ENCODE measurements at places on chromosomes 3 and 15.

- no peak for DNase-seq
Measured at GRCh38 chr15:77017091-77017660, 22.2 kb downstream of the PSTPIP1 start.

DNA sequence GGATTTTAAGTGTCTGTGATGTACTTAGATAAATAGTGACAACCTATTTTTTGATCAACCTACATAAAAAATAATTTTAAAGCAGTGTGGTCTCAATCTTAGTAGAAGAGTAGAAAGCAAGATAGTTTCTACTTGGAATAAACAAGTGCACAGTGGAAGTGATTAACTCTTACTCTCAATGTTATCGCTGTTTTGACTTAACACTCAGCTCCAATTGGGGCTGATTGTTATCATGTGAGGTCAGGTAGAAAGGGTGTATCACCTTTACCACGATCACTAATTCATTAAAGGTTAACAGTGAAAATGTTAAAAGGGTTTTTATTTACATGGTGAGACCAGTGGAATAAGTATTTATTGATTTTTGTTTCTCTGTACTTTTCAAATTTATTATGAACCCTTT lies 22.4 kb upstream of the APH1B start:
- DNase-seq, result no peak

GRCh38 chr3:135161425-135161824 lies 366.4 kb downstream of the EPHB1 start:
- DNase-seq, result no peak

DNA sequence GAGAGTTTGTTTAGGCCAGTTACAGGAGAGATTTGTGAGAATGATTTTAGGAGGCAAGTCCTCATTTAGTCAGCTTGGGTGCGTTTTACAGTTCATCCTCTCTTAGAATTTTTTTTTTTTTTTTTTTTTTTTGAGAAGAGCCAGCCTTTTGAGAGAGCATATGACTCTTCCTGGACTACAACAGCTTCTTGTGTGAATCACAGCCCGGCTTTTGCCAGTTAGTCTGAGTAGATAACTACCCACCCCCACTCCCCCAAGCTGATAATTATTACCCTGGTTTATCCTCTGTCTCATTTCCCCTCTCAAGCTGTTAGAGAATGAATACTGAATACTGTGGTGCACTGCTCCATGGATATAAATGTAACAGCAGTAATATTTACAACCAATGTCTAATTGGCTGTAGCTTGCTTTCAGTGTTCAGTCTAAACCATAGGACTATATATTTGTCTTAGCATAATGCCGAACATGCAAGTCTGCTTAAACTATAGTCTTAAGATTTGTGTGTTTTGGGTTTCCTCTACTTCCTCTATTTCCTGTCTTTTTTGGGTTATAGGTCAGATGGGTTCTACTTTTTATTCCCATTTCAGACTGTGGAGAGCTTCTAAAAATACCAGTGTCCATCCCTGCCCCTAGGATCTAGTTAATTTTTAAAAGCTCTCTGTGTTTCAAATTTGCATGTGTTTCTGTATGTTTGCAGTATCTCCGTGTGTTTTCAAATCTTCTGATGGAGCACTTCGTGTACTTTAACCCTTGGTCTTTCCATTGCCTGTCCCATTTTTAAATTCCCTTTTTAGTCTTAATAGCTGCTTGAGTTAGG lies 8.0 kb downstream of the CHD2 start:
- peak; percentile 79 for DNase-seq

- DNase-seq, result no peak
Measured at GRCh38 chr3:27185231-27185989, 183.8 kb downstream of the NEK10 start.

DNA sequence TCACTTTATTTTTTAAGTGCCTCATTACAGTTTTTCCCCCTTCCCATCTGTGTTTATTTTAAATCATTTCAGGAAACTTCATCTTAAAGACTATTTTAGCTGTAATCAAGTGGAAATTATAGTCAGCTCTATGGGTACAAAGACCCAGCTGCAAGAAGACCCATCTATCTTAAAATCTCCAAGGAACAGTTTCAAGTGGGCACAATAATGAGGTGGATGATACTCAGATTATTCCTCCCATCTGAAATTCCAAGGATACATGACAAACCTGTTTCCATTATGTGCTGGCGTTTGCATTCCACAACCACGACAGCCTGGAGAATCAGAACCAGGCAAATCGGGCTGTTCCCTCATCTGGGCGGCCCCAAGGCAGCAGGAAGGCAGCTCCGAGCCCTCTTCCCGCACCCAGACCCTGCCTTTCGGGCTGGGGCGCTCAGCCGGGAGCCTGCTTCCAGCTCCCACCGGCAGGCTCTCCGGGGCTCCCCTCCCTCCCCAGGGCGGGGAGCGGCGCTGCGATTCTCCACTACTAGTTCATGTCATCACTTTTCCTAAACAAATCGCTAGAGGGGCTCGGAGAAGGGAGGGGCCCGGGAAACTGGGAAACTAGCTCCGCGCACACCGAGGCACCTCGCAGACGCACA lies at the start of gene MGLL:
Gene MGLL, minus strand, starts transcription at position 475 of the 641 bp plus-strand sequence. Its CDS starts 197 bp downstream, at position 278.
- peak; percentile 58 for DNase-seq

DNA sequence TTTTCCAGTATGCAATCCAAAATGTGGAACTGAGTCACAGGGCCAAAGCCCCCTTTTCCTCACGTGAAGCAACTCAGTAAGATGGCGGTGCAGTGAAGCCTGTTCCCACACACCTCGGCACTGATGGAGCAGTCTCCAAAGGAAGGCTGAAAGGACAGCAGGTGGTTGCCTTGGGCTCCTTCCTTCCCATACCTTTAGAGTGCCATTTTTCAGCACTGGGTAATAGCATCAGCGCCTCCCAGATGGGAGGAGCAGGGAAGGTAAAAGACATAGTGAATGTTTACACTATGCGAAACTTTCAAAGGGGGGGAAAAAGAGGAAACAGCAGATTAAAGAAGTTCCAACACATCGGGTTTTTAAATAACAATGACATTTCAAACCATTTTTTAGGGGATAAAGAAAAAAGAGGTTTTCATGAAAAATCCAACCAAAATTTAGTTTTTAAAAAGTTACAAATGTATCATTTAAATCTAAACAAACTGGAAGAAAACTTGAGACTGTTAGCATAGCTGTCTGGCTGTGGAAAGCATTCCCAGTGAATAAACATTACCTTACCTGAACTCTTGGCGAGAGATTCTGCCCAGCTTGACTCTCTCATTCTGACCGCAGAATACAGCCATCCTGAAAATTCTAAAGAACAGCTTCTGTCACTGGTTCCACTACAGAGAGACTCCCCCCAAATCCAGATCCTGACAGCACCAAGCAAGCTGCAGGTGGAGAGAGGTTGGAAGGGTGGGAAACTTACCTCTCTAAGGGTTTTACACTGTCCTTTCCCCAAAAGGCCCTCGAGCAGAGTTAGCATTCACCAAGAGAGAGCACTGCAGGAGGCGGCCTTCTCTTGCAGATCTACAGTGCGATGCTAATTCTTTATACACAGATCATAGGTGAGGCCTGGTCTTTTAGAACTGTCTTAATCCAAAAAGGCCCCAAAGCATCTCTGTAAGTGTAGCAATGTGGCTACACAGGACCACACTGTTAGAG lies 32.6 kb downstream of the ABCC5 start:
- DNase-seq, result no peak

GRCh38 chr3:171936191-171936841 lies 93.2 kb downstream of the TMEM212 start:
- DNase-seq, result peak; percentile 97

DNA sequence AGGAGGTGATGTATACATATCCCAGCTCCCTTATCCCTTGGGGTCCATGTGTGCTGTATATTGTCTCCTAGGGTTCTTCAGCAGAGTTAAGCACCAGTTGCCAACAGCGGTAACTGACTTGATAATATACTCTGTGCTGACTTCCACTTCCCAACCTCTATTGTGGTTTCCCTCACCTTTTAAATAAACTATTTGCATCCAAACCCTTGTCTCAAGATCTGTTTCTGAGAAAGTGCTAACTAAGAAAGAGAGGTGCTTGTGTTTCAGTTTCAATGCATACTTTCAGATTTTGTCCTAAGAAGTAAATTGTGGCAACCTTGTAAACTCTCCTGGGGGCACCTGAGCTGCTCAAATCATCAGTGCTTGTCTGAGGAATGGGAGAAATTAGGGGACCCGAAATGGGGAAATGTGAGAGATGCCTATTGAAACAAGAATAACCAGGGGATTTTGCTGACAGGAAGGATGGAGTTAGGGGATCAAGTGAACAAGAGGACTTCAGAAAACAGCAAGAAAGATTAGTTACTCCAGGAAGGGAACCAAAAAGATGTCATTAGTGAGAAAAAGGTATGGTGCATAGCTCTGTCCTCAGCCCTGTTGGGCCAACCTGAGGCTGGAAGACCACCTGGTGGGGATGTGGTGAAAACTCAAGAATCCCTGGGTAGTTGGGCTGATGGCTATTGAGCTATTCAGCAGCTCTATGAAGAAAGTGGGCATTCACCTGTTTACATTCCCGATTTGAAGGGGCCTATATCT lies 50.9 kb upstream of the MRPL3 start:
- no peak for DNase-seq

GRCh38 chr15:33074942-33075341 lies 119.6 kb downstream of the FMN1 start:
- DNase-seq, result no peak

GRCh38 chr15:44769521-44769920 lies 33.2 kb downstream of the TRIM69 start:
- DNase-seq, result no peak

DNA sequence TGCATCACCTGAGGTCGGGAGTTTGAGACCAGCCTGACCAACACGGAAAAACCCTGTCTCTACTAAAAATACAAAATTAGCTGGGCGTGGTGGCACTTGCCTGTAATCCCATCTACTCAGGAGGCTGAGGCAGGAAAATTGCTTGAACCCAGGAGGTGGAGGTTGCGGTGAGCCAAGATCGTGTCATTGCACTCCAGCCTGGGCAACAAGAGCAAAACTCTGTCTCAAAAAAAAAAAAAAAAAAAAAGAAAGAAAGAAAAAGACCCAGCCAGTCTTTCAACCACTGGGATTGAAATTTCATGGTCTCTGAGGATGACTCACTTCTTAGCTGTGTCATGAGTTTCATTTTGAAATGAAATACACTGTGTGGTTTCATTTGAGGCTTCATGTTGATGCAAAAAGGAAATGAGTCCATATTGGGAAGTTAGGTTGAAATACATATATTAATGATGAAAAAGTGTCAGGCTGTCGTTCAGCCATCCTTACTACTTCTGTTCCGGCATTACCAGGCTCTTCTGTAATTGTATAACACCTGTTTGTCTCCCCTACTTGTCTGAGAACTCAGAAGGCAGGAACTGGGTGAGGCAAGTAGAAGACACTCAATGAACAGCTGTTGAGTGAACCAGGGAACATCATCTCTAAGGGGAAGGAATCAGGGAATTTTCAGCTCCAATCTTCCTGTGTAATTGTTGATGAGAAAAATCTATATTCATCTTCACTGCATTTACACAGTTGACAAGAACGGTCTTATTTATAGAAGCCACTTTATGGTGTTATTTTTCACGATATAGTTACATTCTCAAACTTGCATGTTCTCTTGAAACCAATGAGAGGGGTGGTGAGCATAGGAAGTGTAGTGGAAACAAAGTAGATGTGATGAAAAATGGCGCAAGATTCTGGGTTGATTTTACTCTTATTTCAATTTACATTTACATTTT lies 87.4 kb downstream of the NFKBIZ start:
- DNase-seq, result peak; percentile 92

DNA sequence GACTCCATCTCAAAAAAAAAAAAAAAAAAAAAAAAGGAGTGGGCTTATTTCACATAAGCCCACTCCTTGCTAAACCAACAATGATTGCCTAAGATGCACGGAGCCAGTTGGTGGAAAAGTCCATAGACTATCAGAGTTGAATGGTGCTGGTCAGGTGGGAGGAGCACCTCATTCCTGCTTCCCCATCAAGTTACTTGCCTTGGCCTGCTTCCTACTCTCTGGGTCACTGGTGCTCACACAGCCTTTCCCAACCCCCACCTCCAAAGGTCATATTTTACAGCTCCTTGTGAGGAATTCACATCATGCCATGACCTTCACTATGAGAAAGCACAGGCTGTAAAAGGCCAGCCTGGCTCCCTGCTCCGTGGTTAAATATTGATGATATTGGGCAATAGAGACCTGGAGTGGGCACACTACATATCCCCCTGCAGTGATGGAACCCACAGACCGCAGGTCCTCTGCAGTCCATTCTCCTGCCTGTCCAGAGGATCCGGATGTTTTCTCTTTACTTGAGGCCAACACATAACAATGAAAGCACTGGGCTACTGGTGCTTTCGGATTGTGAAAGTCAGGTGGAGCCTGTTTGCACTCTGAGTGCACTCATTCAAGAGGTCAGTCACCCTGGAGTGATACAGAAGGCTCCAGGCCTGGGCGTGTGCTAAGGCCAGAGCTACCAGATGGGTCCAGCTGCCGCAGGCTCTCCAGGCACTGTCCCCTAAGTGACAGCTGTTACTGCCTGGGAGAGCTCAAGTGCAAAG lies at the start of gene SLC51B:
Gene SLC51B, plus strand, starts transcription at position 664 of the 758 bp plus-strand sequence. CDS start 4,618 bp downstream, outside the sequence.
- DNase-seq, result peak; percentile 24

- DNase-seq, result peak; percentile 77
Measured at GRCh38 chr15:84658080-84658787, at the start of gene NMB. Gene NMB, minus strand, starts transcription at chr15:84658199. Its CDS starts 47 bp downstream, at chr15:84658152.

DNA sequence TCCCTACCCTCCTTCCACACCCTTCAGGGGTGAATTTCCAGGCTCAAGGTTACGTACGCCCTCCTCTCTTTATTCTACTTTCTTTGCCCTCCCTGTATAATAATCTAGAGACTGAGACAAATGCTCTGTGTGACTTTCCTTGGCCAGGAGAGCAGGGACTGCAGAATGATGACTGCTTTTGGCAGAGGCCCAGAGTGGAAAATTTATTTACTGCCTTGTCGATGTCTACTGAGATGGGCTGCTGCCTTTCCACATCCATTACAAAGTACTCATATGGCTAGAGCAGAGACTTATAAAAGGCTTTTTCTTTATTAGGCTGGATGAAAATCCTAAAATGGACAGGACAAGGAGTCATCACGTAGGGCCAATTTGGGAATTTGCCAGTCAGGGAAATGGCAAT lies 576.2 kb downstream of the TUSC7 start:
- no peak for DNase-seq

GRCh38 chr3:8622873-8623691 lies 21.5 kb downstream of the SSUH2 start:
- peak; percentile 67 for DNase-seq

DNA sequence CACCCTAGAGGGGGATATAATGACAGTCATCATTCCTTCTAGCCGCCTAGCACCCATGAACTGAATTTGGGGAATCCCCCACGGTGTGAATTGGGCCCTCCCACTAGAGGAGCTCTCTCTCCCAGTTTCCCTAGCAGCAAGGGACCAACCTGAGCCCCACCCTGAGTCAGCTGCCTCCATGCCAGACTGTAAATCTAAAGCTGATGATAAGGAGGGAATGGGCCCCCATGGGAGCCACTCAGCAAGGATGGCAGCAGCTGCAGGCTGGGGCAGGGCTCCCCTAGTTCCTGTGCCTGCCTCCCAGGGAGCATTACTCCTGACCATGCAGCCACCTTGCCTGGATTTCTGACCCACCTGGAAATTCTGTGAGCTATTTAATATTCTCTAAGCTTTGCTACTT lies 57.0 kb upstream of the PXYLP1 start:
- DNase-seq, result no peak

GRCh38 chr3:170726976-170727661 lies 141.2 kb upstream of the SLC7A14 start:
- DNase-seq, result no peak
